Colonic mucosa (tissue), 4 donors: ENCODE measurements at places on chromosomes 5 and 9. TPM values are rescaled to one million over a fixed set of nuclear protein-coding genes. Genes with fewer than 3 reads are reported as not detected.

ESM1 gene
- 0.29 TPM for total RNA-seq

PCDHA4 gene
- 0.58 TPM for total RNA-seq

CARD9 gene
- 1.7 TPM for total RNA-seq

OR13C9 gene
- not detected for total RNA-seq

KIF4B gene
- not detected for total RNA-seq

NCS1 gene
- 3.8 TPM for total RNA-seq

GRCh38 chr5:135032999-135033861 is 798 bp downstream of the PITX1 start:
- H3K4me3 ChIP-seq, result peak overlapping the region; percentile 49
- peaks cover 86% of the 10 kb centered on the region for H3K27me3 ChIP-seq
- H3K27ac ChIP-seq, result peak overlapping the region; percentile 26
- H3K4me1 ChIP-seq, result peaks cover 16% of the 10 kb centered on the region
- H3K36me3 ChIP-seq, result no peaks in the 10 kb centered on the region

DNA sequence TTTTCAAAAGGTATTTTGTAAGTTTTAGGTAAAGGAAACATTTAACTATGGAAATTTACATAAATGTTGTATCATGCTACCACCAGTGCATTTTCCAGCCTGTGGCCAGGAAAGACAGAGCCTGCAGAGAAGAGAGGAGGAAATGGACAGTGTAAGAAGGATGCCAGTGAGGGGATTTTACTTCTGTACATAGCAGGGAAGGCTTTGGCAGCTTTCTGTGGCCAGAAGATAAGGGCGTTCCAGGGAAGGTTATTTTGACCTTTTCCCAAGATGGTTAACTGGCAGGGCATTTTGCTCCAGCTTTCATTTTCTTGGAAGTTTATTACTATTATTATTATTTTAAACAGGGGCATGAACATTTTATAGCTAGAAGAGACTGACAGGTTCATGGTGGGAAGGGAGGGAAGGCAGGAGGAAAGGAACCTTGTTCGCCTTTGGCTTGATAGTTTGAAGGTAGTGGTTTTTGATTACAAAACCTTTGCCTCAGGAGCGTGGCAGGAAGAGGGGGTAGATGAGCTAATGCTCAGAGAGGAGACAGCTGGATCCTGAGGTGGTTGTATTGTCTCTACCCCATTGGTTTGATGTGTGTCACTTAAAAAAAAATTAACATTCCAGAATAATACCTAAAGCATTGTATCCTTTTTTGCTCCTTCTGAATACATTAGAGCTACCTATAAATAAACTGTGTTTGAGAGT is 4.1 kb downstream of the ISOC1 start:
- H3K4me1 ChIP-seq, result peaks cover 8% of the 10 kb centered on the region
- no peaks in the 10 kb centered on the region for H3K36me3 ChIP-seq
- H3K4me3 ChIP-seq, result no peak overlapping the region
- H3K27ac ChIP-seq, result no peak overlapping the region
- DNase-seq, result no peak
- H3K27me3 ChIP-seq, result no peaks in the 10 kb centered on the region

- no peaks in the 10 kb centered on the region for H3K4me1 ChIP-seq
- no peaks in the 10 kb centered on the region for H3K27me3 ChIP-seq
- no peak overlapping the region for H3K27ac ChIP-seq
- no peaks in the 10 kb centered on the region for H3K36me3 ChIP-seq
Observed at GRCh38 chr5:89083791-89084190, 200.8 kb upstream of the MEF2C start.

- no peak for DNase-seq
- H3K27ac ChIP-seq, result no peak overlapping the region
- H3K4me3 ChIP-seq, result no peak overlapping the region
- H3K36me3 ChIP-seq, result no peaks in the 10 kb centered on the region
- H3K4me1 ChIP-seq, result no peaks in the 10 kb centered on the region
Observed at GRCh38 chr9:23036416-23036815, 589.8 kb downstream of the DMRTA1 start.

DNA sequence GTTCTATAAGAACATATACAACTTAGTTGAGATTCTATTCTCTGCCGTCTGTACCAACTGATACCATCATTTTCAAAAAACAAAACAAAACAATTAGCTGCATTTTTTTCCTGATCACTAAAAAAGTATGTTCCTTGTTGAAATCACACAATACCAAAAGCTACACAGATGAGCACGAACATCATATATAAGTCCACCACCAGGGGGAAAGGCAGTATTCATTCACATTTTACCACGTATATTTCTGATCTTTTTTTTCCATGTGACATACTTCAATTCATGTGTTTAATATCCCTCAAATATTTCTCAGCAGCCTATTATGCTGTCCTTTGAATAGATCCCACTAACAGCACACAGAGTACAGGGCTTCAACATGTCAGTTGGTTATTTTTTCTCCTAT is 40.6 kb downstream of the IRX2 start:
- H3K27me3 ChIP-seq, result no peaks in the 10 kb centered on the region
- H3K27ac ChIP-seq, result no peak overlapping the region
- H3K4me3 ChIP-seq, result no peak overlapping the region

- H3K27me3 ChIP-seq, result no peaks in the 10 kb centered on the region
- no peaks in the 10 kb centered on the region for H3K36me3 ChIP-seq
- H3K27ac ChIP-seq, result no peak overlapping the region
- no peaks in the 10 kb centered on the region for H3K4me1 ChIP-seq
- no peak overlapping the region for H3K4me3 ChIP-seq
Observed at GRCh38 chr9:13361076-13361475, 81.6 kb upstream of the MPDZ start.

- H3K4me1 ChIP-seq, result peaks cover 14% of the 10 kb centered on the region
- H3K36me3 ChIP-seq, result no peaks in the 10 kb centered on the region
- no peak overlapping the region for H3K4me3 ChIP-seq
- H3K27me3 ChIP-seq, result no peaks in the 10 kb centered on the region
- peak overlapping the region; percentile 77 for H3K27ac ChIP-seq
Observed at GRCh38 chr9:35771943-35772342, 17.9 kb upstream of the MSMP start.

GRCh38 chr9:127912882-127913281 is 4.0 kb downstream of the ST6GALNAC4 start:
- peaks cover 22% of the 10 kb centered on the region for H3K4me1 ChIP-seq
- H3K27me3 ChIP-seq, result no peaks in the 10 kb centered on the region
- H3K27ac ChIP-seq, result peak overlapping the region; percentile 73
- no peaks in the 10 kb centered on the region for H3K36me3 ChIP-seq
- H3K4me3 ChIP-seq, result no peak overlapping the region

DNA sequence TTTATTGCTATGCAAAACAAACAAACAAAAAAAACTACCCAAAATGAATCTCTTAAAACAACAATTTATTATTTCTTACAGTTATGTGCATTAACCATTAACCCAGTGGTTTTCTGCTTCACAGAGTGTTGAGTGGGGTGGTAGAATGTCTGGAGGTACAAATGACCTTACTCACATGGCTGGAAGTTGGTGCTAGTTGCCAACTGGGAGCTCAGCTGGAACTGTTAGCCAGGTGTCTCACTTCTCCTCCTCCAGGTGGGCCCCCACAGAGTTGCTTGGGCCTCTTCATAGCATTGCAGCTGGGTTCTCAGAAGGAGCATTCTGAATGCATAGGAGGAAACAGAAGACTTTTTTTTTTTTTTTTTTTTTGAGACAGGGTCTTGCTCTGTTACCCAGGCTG is 10.5 kb upstream of the B4GALT1 start:
- H3K4me1 ChIP-seq, result no peaks in the 10 kb centered on the region
- no peaks in the 10 kb centered on the region for H3K27me3 ChIP-seq
- no peaks in the 10 kb centered on the region for H3K36me3 ChIP-seq
- H3K4me3 ChIP-seq, result no peak overlapping the region

DNA sequence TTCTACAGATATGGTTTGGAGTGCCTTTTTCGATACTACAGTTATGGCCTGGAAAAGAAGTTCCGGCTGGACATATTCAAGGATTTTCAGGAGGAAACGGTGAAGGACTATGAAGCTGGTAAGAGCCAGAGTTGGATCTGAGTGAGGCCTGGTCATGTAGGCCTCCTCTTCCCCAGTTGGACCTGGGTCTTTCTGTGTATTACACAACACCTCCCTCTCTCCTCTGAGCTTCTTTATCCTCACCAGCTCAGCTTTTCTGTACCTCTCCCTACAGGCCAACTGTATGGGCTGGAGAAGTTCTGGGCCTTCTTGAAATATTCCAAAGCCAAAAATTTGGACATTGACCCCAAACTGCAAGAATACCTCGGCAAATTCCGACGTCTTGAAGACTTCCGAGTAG is 39.2 kb downstream of the FAXDC2 start:
- peaks cover 10% of the 10 kb centered on the region for H3K36me3 ChIP-seq
- H3K4me3 ChIP-seq, result no peak overlapping the region
- no peak for DNase-seq
- no peak overlapping the region for H3K27ac ChIP-seq
- no peaks in the 10 kb centered on the region for H3K4me1 ChIP-seq

- H3K27me3 ChIP-seq, result no peaks in the 10 kb centered on the region
- H3K27ac ChIP-seq, result no peak overlapping the region
- H3K36me3 ChIP-seq, result no peaks in the 10 kb centered on the region
- DNase-seq, result no peak
Observed at GRCh38 chr9:27566118-27566517, 7.2 kb downstream of the C9orf72 start.

- no peak overlapping the region for H3K4me3 ChIP-seq
Observed at GRCh38 chr9:85451680-85452079, 290.1 kb downstream of the AGTPBP1 start.
